ENCODE measurements at places on chromosomes 7 and 10.

- no peak for DNase-seq
Observed at GRCh38 chr7:41970941-41971340, 266.1 kb downstream of the GLI3 start.

- no peak for DNase-seq
Observed at GRCh38 chr10:17031637-17032635, 97.7 kb downstream of the CUBN start.

GRCh38 chr7:13832346-13832745, 157.1 kb downstream of the ETV1 start:
- no peak for DNase-seq

DNA sequence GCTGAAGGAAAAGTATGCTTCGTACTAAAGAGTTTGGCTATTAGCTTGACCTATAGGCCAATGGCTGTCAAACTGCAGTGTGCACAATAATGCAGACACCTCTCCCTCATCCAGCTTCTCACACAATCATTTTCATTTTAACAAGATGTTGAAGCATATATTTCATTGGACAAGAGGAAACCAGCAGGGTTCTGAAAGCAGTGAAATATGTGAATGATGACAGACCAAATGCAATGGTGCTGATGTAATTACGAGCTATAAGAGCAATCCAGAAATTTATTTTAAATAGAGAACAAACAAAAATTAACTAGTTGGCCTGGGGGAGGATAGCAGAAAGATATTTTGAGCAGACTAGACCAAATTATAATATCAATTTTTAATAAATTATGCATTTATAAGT, 331.5 kb upstream of the AKR1E2 start:
- no peak for DNase-seq

GRCh38 chr7:143882020-143882603, 19.9 kb downstream of the TCAF1 start:
- peak; percentile 55 for DNase-seq

GRCh38 chr10:52541006-52541473, 227.0 kb downstream of the DKK1 start:
- DNase-seq: no peak

- no peak for DNase-seq
Observed at GRCh38 chr7:88399696-88400240, 93.1 kb upstream of the STEAP4 start.

DNA sequence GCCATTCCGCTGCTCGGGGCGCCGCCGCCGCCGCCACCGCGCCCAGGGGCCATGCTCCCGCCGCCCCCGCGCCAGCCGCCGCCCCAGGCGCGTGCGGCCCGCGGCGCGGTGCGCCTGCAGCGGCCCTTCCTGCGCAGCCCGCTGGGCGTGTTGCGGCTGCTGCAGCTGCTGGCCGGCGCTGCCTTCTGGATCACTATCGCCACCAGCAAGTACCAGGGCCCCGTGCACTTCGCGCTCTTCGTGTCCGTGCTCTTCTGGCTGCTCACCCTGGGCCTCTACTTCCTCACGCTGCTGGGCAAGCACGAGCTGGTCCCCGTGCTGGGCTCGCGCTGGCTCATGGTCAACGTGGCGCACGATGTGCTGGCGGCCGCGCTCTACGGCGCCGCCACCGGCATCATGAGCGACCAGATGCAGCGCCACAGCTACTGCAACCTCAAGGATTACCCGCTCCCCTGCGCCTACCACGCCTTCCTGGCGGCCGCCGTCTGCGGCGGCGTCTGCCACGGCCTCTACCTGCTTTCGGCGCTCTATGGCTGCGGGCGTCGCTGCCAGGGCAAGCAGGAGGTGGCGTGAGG, 383 bp downstream of the MARVELD1 start:
- DNase-seq: no peak

- no peak for DNase-seq
Observed at GRCh38 chr10:20955355-20955893, 58.3 kb upstream of the NEBL start.

- DNase-seq: no peak
Observed at GRCh38 chr10:33716501-33717267, 382.2 kb upstream of the NRP1 start.

- no peak for DNase-seq
Observed at GRCh38 chr10:69780077-69780476, 21.6 kb upstream of the COL13A1 start.

GRCh38 chr10:132446661-132447445, 49.9 kb downstream of the PWWP2B start:
- DNase-seq: no peak

DNA sequence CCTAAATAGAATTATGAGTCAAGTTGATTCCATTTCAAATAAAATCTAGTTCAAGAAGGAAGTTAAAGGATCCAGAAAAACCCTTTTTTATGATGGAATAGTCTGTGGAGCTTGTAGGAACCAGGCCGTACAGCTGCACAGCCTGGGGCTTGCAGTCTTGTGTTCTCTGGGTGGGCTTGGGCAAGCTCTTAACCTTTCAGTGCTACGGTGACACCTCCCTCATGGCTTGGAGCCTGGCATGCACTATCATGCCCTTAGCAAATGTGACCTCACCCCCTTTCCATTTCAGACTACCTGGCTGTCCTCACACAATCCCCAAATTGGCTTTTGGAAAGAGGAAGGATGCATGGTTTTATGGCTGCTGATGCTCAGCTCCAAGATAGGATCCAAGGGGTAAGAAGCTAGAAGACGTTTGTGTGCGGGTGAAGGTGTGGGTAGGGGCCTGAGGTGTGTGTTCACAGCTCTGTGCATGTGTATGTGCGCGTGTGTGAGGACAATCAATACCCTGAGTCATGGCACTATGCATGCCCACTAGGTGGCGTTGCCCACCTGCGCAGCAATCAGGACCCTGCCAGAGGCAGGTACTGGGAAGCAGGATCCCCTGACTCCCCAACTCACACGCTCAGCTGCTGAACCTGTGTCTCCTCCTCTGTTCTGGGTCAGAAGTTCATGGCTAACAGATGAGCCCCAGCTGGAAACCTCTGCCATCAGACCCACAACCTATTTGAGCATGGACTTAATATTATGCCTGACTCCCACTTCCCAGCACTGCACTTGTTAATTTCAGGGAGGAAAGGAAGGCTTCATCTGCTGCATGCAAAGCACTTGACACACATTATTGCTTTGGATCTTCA, 113.4 kb downstream of the PTPN20 start:
- DNase-seq: peak; percentile 12

- DNase-seq: no peak
Observed at GRCh38 chr10:29379208-29379607, 90.3 kb downstream of the LYZL1 start.

DNA sequence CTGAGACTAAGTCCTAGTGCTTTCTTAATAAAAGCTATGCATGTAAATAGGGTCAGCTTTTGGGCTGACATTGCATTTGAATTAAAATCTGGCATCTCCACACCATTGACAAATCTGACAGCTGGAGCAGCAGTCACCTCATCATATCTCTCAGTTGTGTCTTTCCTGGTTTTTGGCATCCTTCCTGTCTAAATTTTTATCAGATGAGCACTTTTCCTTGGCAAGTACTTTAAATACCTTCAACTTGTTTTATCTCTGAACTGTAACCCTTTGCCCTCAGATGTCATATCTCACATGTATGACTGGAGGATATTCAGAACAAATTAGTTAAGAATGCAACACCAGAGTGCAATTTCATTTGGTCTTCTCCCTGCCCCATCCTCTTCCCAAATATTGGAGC, 1066.2 kb downstream of the LRMDA start:
- DNase-seq: no peak

- no peak for DNase-seq
Observed at GRCh38 chr7:135939261-135939812, 37.8 kb downstream of the MTPN start.

DNA sequence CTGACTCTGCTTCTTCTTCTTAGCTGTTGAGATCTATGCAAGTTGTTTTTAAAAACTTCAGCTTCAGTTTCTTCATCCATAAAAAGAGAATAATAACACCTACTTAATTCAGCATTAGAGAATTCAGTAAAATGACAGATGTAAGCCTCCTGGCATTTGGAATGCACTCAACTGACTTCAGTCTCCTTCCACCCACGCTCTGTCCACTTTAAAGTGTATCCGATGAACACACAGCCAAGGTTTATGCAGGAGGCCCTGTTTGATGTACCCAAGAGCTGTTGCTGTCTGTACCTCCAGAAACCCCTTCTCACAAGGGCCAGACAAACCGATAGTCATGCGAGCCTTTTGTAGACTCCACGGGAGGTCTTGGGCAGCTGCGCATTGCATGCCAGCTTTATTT, 27.1 kb upstream of the SLC35B4 start:
- no peak for DNase-seq

GRCh38 chr7:150503581-150503980, 11.1 kb upstream of the GIMAP7 start:
- no peak for DNase-seq

- no peak for DNase-seq
Observed at GRCh38 chr7:27409776-27410175, 167.2 kb downstream of the EVX1 start.

- no peak for DNase-seq
Observed at GRCh38 chr7:139730746-139731612, 46.8 kb downstream of the HIPK2 start.

GRCh38 chr7:12067156-12067831, 143.8 kb upstream of the TMEM106B start:
- DNase-seq: no peak

GRCh38 chr7:121505540-121506182, 109.6 kb upstream of the FAM3C start:
- no peak for DNase-seq

DNA sequence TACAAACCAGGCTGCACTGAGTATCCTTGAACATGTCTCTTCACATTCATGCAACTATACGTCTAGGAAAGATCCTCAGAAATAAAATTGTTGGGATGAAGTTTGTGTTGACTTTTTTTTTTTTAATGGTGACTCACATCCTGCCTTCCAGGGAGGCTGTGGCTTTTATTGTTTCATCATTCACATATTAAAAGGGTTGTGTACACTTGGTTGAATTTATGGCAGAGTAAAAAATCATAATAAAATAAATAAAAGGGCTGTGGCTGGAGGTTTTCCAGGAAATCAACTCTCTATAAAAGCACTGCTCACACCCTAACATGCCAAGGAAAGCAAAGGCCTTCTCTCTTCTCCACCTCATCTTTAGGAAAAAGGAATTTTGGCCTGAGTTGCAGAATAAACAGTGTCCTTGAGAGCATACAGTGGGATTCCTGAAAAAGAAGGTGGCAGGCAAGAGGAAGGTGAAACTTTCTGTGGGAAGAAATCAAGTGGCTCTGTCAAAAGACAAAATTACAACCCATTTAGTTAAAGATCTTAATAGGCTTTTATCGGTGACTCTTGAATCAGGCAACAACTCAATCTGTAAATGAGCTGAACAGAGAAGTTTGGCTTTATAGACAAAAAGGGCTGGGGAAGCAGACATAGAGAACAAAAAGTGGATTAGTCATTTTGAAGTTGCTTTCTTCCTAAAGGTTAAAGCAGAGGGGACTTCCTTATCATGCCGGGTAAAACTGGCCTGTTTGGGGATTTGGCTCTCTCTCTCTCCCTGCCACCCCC, 41.6 kb upstream of the FHIP2A start:
- no peak for DNase-seq

DNA sequence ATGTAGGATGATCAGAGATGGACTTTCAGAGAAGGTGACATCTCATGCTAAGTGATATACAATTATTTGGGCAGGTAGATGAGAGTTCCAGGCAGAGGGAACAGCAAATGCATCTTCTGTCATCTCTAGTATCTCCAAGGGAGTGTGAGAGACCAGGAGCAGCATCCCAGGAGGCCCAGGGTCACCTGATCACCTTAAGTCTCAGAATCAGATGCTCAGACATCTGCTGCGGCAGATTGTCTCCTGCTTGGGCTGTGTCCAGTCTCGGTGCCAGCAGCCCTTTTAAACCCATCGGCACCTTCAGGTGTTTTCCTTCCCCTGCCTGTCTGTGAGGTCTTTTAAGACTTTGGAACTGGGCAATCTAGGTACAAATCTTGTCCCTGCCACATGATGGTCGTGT, 690.6 kb downstream of the LRMDA start:
- DNase-seq: peak; percentile 53
